ENCODE measurements at places on chromosomes 2 and 18.

DNA sequence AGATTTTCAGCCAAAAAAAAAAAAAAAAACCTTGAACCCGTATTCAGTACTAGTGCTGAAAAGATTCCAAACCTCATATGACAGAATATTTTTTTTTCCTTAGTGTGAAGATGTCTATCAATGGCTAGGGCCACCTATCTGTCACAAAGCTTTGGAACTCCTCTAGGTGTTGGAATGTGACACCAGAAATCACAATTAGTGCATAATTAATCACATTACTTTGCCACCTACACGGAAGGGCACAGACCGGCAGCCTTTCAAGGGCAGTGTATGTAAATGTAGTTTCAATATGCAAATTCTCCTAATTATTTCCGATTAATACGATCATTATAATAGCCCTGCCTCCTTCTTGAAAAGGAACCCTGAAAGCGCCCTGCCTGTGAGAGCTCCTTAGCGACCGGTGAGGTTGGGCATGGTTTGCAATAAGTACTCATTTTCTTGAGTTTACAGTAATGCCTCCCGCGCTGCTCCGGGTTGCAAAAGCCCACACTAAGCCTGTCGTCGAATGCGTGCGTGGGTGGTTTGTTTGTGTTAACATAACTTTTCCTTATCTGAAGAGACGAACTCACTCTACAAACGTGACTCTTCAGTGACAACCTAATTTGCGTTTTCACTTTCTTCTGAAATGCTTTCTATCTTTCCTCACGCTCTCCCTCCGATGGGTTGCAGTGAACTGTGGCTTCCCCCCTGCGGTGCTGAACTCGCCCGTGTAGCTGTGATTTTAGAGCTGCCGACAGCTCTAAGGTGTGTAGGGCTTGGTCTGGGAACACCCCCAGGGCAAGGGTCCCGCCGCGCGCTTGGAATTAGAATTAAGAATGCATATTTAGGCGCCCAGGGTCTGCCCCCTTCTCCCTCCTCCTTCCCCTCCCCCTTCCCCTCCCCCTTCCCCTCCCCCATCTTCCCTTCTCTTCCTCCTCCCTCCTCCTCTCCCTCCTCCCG is 765 bp upstream of the ID2 start:
- peak; percentile 75 for DNase-seq

GRCh38 chr18:54622084-54622483 is 31.0 kb downstream of the DYNAP start:
- no peak for DNase-seq

- DNase-seq = no peak
Observed at GRCh38 chr2:72104821-72105588, 42.7 kb downstream of the CYP26B1 start.

- no peak for DNase-seq
Observed at GRCh38 chr2:47271054-47272000, 116.2 kb upstream of the STPG4 start.

GRCh38 chr2:218230882-218231281 is 13.9 kb downstream of the ARPC2 start:
- peak; percentile 18 for DNase-seq

DNA sequence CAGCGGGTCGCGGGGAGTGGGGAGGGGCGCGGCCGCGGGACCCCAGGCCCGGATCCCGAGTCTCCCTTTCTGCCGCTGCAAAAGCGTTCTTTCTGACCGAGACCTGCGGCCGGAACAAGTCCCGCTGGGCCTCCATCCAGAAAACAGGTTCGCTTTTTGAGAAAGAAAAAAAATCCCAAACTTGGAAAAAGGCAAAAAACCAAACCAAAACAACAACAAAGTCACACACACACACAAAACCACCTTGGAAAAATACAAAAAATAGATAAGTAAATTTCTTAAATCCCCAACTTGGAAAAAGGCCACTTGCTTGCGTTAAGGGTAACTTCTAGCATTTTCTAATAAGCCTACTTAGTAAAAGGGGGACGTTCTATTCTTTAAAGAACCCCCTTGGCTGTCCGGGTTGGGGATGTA is 250 bp upstream of the CHST10 start:
- DNase-seq = peak; percentile 37

- DNase-seq = no peak
Observed at GRCh38 chr2:231228974-231229529, 30.6 kb downstream of the ARMC9 start.

- DNase-seq = peak; percentile 1
Observed at GRCh38 chr2:32962690-32963089, 15.9 kb downstream of the LTBP1 start.

DNA sequence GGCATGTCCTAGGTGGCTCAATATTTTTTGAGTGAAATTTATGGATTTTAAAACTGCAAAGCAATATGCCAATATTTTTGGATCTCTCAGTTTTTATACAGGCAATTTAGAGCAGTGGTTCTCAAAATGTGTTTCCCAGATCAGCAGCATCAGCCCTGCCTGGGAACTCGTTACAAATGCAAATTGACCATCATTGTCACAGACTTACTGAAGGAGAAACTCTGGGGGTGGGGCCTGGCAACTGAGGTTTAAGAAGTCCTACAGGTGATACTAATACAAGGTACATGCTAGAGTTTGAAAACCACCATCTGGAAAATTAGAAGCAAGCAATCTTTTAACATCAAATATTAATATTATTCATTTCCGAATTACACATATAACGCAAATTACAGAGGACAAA is 215.6 kb upstream of the PID1 start:
- DNase-seq = no peak

DNA sequence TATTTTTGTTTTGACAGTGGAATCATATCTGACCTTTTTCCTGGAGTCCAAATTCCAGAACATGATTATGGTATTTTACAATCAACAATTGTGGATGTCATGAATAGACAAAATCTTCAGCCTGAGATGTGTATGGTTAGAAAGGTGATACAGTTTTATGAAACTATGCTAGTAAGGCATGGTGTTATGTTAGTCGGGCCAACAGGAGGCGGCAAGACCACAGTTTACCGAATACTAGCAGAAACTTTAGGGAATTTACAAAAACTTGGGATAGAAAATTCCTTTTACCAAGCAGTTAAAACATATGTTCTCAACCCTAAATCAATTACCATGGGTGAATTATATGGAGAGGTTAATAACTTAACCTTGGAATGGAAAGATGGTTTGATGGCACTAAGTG is 137.0 kb downstream of the DNAH6 start:
- DNase-seq = no peak

- DNase-seq = no peak
Observed at GRCh38 chr2:105407946-105408743, 9.3 kb upstream of the FHL2 start.

DNA sequence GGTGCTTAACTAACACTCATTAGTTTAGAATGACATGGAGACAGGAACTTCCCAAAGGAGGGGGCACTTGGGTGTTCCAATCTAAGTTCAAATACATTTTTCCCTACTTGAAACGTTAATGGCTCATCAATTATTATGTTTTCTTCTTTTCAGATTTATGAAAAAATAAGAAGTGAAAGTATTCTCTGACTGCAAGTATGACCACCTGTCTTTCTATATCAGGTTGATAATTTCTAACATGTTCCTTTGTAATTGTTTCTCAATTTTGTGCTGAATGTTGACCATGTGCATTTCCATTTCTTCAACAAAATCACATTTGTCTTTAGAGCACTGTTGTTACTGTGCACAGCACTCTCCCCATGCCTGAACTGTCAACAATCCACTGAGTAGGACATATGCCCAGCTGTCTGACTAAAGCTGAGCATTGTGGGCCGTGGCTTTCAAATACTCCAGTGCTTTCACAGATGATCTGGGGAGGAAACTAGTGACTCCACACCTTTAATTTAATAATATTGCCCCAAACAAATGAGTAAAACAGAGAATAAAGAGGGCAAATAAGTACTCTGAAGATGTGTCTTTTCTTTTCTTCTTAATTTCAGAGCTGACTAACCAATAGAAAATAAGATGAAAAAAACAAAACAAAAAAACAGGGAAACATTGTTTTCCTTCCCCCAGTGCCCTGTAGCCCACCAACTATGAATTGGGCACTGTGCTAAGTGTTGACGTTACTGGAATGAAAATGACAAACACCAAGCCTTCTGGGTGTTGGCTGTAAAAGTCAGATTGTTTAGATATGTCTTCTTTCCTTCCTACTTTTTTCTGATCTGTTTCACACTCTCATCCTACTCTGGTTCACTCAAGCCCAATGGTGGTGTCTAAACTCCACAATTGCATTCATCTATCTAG is 16.0 kb downstream of the LANCL1 start:
- DNase-seq = no peak

DNA sequence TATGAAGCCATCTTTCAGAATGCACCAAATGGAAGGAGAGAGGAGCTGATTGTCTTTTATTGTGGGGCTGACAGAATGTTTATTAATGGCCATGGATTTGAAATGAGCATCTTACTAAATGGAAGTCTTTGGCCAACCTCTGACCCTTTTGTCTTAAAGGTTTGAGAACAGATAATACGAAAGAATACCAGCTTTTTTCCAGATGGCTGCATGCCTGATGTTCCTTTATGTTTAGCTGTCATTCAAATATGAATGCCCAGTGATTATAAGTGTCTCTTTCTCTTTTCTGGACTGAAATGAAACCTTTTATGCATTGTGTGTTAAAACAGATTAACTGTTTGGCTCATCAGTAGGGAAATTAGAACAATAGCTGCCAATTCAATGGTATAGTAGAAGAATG is 46.0 kb downstream of the PARD3B start:
- DNase-seq = no peak

- DNase-seq = peak; percentile 29
Observed at GRCh38 chr2:26346454-26347053, at the start of gene ADGRF3. Gene ADGRF3 (minus strand): TSS chr2:26346789. CDS start chr2:26346234, 555 bp downstream.

DNA sequence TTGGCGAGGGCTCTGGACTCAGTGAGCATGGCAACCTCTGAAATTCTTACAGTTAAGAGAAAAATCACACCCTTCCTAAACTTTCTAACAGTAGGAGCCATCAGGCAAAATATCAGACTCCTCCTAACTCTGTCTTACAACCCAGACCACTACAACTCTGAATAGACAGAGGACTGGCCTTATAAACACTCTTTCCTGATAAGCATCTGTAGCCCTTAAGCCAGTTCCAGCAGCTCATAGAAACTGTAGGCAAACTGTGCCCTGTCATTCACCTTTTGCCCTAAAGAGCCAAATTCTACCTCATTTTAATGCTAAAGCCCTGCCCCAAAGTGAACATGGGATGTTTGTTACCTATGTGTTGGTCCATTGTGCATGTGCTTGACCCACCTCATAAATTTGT is 304.8 kb downstream of the ALK start:
- no peak for DNase-seq

DNA sequence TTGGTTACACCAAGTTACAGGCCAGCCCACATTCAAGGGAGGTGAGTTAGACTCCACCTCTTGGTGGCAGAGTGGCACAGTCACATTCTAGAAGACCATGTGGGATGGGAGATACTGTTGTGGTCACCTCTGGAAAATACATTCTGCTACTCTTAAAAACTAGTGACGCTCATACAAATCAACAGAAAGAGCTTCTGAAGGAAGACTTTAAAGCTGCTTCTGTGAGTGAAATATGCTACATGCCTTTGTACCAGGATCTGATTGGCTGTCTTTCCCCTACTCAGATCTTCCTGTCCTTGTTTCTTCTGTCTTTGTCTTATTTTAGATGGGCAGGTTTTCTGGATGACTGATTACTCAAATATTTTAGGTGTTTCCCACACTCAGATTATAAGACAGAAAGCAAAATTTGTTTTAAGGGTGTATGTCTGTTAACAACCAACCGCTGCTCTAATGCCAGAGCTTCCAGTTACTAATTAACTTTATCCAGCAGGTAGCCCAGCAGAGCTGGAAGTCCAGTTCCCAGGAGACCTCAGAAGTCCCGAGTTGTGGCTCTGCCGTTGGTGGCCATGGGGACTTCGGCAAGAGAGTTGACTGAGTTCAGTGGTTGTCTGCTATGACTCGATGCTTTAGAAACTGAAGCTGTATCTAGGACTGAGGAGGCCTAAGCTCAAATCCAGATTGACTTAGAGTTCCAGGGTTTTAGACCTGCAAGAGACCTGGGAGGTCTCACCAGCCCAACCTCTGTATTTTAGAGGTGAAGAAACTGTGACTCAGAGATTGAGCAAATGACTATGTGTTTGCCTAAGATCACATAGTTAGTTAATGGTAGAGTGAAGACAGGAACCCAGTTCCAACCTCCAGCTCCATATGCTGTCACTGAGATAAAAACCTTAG is 7.4 kb downstream of the IL1R2 start:
- DNase-seq = peak; percentile 21

GRCh38 chr2:85724731-85725181 is 29.0 kb upstream of the ATOH8 start:
- no peak for DNase-seq

DNA sequence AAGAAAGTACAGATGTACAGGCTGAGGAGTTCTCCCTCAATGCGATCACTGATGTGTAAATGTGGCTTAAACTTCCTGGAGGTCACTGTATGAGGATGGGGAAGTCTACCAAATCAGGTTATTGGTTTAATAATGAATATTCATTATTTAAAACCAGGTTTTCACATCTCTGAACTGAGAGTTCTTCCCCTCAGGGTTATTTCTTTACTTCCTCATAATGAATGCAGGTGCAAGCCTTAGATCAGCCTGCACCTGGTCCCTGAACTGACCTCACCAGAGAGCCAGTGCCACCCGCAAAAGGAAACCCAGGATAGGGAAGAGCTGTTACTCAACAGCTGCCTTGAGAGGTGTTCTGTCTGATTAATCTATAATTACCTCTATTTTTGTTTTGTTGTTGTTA is 369.0 kb downstream of the EPHA4 start:
- peak; percentile 34 for DNase-seq

GRCh38 chr2:218889937-218890336 is 9.3 kb downstream of the WNT10A start:
- no peak for DNase-seq

DNA sequence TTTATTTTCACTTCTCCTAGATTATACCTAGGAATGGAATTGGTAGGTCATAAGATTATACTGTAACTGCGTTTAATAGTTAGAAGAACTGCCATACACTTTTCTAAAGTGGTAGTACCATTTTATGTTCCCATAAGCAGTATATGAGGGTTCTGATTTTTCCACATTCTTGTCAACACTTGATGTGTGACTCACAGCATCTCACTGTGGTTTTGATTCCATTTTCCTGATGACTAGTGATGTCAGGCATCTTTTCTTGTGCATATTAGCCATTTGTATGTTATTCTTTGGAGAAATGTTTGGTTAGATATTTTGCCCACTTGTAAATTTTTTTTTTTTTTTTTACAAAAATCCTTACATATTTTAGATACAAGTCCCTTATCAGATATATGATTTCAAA is 2.3 kb downstream of the DCAF17 start:
- DNase-seq = no peak

DNA sequence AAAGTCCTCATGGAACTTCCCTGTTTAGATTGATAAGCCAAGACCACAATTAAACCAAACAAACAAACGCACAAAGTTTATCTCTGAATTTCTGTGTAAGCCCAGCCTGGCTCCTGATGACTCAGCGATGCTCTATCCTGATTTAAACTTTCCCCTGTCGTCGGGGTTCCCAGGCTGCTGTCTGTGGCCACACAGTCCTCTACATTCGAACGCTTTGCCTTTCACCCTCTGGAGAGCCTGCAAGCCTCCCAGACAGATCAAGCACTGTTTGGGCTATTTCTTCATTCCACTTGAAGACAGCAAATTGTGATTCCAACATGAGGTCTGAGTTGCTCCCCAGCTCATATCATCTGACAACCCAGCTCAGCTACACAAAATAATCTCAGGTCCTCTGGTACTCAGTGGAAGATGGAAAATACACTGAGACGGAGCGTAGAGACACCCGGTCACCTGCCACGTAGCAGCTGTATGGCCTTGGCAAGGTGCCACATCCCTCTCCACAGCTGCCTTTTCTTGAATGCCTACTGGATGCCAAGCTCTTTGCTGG is 51.2 kb downstream of the CYRIA start:
- no peak for DNase-seq

GRCh38 chr2:36330473-36331395 is 24.8 kb upstream of the CRIM1 start:
- no peak for DNase-seq

Data from GM20000 (cell line).